ENCODE measurements at places on chromosomes 1 and 21.

GRCh38 chr1:90694846-90695245 lies 22.3 kb downstream of the BARHL2 start:
- DNase-seq, result no peak

DNA sequence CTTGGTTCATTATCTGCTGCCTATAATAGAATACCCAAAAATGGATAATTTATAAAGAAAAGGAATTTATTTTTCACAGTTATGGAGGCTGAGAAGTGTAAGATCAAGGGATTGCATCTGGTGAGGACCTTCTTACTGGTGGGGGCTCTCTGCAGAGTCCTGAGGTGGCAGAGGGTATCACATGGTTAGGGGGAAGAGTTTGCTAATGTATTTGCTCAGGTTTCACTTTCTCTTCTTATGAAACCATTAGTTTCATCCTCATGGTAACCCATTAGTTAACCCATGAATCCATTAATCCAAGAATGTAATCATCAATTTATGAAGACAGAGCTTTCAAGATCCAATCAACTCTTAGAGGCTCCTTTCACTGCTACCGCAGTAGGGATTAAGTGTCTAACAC lies 120.6 kb downstream of the DNM3 start:
- no peak for DNase-seq

DNA sequence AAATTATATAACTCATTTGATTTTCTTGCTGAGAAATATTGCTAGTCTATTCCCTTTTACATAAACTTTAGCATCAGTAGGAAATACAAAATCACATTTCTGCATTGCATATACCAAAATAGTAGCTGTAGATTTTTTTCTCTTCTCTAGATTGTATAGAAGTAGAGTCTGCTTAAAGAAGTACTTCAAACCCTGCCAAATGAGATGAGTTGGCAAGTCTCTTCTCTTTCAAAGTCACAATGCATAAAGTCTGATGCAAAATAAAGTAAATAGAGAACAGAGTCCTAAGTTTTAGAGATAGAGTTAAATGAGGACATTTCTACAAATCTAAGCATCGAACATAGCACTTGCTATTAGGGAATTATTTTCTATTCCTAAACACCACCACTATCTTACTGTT lies 6.4 kb downstream of the PLPPR4 start:
- no peak for DNase-seq

- no peak for DNase-seq
Observed at GRCh38 chr1:19311503-19311930, 427 bp downstream of the AKR7A2 start.

DNA sequence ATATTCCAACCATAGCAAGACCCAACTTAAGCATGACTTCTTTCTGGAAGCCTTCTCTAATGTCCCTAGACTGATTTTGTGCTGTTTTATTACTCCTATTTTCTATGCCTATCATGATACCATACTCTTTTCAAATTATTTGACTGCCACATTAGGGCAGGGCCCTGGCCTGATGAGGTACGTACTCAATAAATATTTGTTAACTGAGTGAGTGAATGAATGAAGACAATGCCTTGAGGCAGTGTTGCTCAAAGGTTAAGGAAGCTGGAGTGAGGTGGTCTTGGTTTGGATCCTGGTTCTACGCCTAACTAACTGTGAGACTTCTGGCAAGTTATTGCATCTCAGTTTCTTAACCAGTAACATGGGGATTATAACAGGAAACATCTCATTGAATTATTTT lies 38.3 kb upstream of the BACH1 start:
- no peak for DNase-seq

GRCh38 chr1:179001451-179001850 lies 24.2 kb upstream of the FAM20B start:
- DNase-seq, result no peak

GRCh38 chr21:26804895-26805609 lies 40.2 kb downstream of the ADAMTS1 start:
- no peak for DNase-seq

GRCh38 chr1:10671622-10672342 lies 124.7 kb downstream of the CASZ1 start:
- DNase-seq, result no peak

GRCh38 chr21:16195538-16195910 lies 465.7 kb downstream of the USP25 start:
- DNase-seq, result no peak

- DNase-seq, result no peak
Observed at GRCh38 chr1:181577475-181577874, 94.2 kb downstream of the CACNA1E start.

DNA sequence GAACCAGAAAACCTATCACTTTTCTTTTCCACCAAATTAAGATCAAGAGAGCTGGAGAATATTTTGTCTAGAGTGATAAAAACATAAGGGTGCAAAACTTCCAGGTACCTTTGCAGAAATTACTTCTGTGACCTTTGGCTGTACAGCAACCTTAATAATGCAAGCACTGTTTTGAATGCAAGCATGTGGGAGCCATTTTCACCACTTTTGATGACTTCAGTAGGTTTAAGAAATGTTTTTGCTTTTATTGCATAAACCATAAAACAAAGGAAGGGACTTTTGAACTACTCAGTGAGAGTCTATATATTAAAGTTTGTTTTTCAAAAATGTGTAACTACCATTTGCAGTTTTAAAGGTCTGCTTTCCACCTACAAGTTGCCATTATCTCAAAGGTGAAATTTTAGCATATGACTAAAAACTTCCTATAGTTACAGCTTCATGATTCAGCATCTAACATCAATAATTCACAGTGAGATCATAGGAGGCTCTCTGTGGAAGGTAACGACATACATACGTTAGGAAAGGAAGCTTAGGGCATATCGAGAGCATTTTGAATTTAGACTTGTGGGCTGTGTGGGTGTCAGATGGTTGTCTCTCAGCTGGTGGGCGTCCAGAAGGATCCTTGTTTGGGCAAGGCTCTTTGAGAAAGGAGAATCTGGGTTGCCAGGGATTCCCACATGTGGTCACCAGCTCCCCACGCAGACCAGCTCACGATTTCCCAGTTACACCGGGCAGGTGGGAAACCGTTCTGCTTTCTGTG lies 1.1 kb upstream of the GADD45A start:
- peak; percentile 24 for DNase-seq

- DNase-seq, result no peak
Observed at GRCh38 chr1:117860896-117861610, 68.4 kb downstream of the GDAP2 start.

DNA sequence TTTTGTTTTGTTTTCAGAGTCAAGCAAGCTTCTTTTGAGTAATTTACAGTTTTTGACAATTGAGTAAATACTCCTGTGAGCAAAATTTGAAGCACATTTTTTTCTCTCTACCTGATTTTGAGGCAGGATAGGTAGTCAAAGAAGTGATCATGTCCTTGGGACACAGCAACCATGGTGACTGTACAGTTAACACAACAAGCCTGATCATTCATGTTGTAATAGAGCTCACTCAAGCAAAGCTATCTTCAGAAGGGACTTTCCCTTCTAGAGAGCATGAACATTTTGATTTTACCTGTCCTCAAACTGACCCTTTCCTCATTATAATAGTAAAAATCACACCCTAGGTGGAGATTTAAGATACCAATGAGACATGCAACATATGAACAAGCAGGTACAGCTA lies 126.5 kb upstream of the KCNK1 start:
- DNase-seq, result no peak

DNA sequence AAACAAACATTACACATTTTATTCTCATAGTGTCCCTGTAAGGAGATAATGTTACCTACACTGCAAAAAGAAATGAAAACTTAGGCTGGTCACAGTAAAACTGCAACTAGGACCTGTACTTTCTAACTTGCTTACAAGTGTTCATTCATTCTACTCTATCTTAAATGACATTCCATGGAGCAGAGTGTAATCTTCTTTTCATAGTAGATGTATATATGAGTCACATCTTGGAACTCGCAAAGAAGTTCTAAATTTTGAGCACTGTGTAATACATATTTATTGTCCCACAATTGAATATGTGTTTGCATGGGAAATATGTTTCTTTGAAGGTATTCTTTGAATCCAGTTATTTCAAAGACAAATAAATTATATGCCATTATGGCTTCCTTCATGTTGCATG lies 1258.5 kb upstream of the ADGRL2 start:
- no peak for DNase-seq

DNA sequence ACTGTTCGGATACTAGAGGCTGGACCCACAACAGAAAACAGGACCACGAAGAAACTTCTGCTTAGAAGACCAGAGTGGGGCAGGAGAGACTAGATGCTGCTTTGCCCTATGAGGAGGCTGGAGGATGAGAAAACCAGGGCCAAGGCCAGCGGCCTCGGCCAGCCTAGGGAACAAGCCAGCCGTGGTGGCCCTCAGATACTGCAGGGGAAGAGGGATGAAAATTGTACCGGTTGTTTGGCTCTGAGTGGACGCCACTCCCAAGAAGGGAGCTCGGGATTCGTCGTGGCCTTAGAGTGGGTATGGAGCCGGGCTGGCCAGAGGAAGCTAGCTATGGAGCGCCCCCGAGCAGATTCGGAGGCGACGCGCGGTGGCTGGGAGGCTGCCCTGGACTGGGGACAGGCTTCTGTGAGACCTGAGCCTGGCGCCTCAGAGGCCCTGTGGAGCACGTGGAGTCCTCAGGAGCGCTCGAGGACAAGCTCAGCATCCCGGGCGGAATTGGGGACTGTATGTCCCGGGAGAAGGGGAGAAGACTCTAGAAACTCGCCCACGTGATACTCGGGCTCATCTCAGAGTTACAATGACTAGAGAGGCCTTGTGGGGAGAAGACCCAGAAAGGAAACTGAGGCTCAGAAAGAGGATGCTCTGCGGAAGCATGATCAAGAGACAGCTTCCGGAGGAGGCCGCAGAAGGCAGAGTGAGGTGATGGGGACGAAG lies 2.8 kb downstream of the PRRX1 start:
- no peak for DNase-seq

DNA sequence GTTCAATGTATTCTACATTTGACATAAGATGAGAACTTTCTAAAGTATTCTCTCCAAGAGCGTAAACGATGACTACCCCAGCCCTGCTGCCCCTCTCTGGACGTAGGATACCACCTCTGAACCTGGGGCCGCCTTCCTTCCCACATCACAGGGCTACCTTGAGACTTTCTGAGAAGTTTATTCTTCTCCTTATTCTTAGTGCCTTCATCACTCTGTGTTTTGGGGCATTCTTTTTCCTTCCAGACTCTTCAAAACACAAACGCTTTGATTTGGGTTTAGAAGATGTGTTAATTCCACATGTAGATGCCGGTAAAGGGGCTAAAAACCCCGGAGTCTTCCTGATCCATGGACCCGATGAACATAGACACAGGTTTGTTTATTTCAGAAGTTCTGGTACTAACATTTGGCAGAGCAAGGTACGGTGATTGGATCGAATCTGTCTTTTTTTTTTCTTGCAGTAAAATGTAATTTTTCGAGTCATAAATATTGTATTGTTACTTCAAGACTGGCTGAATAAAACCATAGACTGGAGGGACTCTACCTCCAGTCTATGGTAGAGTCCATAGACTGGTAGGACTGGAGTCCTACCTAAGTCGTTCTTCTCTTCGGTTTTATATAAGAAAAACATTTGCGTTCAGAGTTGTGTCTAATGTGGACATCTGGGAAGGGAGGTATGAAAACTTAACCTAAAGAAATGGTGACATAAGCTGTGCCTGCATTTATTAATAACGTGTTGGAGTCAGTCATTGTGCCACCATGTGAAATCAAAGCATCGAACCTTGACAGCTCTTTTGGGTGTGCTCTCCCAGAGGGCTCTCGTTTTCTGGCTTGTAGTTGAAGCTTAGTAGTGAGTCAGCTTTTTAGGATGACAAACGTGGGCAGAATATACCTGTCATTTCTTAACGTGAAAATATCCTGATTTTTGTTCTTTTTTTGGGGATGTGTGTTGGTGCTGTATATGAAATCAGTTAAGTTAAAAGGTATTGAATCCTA lies 1.2 kb downstream of the MAN1A2 start:
- DNase-seq, result no peak

- no peak for DNase-seq
Observed at GRCh38 chr1:116923421-116923820, 13.7 kb downstream of the PTGFRN start.

DNA sequence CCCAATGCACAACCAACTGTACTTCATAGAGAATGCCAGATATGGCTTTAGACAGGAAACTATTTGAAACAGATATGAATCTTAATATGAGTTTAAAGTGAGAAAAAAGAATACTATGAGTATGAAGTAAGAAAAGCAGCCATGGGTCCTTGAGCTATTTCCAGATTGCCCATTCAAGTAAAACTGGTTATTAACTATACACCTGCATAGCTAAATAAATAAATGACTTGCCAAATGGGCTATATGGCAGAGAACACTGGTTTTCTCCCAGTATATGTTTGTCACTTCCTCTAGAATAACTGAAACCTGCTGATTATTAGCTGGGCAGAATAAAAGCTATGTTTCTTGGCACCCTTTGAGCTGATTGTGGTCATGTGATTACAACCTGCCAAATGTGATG lies 17.0 kb upstream of the CD1C start:
- no peak for DNase-seq

- no peak for DNase-seq
Observed at GRCh38 chr1:31259746-31260145, 20.1 kb upstream of the NKAIN1 start.

- no peak for DNase-seq
Observed at GRCh38 chr21:33108228-33108627, 38.3 kb downstream of the OLIG1 start.

GRCh38 chr1:214066936-214067335 lies 79.2 kb downstream of the PROX1 start:
- DNase-seq, result no peak

- no peak for DNase-seq
Observed at GRCh38 chr21:34072145-34073031, 990 bp upstream of the MRPS6 start.

GRCh38 chr1:165290148-165290547 lies 66.4 kb downstream of the LMX1A start:
- DNase-seq, result no peak

DNA sequence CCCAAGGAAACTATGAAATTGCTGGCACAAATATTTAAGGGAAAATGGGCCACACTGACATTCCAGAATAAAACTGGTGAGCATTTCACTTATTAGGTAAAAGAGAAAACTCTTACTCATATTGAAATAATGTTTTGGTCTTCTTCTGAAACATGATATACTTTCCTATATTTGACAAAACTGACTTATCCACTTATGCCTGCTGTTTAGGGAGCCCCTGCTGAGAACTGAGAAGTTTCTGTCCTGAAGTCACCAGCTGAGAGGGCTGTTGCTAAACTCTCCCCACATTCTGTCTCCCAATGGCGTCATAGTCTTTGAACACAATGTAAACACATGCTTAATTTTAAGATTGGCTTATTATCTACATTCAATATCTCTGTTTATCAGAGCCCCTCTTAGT lies 46.8 kb upstream of the ZC3H11B start:
- DNase-seq, result no peak

- DNase-seq, result peak; percentile 96
Observed at GRCh38 chr1:109640285-109640865, 15.5 kb upstream of the GSTM4 start.

Data from stimulated activated CD4-positive, alpha-beta T cell treated with anti-CD3 and anti-CD28 coated beads, Interleukin-12 subunit alpha, Interleukin-12 subunit beta, amount 100 ng/mL, for 24 hours (primary cell).